ENCODE measurements at places on chromosomes 13 and 19.

DNA sequence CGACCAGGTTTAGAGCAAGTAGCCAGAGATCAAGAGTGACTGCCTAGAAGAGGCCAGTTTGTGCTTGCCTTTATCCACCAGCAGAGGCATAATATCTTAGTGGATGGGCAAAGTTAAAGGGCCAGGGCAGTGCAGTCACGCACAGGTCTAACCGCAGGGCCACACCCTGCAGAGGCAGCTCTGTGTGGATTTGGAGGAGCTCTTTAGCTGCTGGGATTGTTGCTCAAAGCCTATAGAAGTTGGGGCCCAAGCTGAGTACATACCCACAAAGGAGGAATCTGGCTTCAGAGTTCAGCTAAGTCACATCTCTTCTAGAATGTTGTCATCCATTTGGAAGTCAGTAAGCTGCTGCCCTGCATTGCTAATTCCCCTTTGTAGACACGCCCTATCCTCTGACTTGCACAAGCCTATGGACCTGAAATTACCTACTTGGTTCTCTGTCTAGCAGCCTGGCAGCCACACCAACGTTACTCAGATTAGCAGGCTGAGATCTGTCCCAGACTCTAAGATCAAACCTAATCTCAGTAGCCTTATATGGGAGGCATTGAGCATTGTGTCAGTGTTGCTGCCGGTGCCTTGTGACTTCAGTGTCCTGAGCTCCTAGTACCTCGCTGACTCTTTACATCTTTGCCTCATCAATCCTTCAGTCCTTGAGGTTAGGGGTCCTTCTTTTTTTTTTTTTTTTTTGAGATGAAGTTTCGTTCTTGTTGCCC is 102.9 kb upstream of the STARD13 start:
- peak; percentile 58 for DNase-seq

- DNase-seq: no peak
Measured at GRCh38 chr19:41563854-41564514, 12.0 kb upstream of the CEACAM21 start.

DNA sequence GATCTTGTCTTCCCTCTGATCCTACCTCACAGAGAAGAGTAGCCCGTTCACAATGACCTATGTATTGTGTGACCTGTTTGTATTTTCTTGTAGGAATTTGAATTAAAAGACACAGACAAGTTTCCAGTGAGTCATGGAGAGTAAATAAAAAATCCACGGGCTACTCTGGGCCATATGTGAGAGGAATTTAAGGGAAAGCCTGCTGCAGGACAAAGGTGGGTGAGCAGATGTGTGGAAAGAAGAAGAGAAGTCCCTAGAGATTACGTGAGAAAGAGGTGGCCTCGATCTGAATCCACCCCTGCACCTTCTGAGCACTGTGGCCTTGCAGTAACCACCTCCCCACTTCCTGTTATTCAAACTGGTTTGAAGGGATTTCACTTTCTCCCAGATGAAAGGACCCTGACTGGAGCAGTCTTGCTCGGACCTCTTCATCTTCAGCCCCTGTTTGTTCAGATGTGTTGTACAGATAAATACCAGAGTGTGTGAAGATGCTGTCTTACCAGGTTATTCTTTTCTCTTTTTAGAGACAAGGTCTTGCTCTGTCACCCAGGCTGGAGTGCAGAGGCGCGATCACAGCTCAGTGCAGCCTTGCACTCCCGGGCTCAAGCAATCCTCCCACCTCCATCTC is 205.4 kb downstream of the PDS5B start:
- peak; percentile 16 for DNase-seq

DNA sequence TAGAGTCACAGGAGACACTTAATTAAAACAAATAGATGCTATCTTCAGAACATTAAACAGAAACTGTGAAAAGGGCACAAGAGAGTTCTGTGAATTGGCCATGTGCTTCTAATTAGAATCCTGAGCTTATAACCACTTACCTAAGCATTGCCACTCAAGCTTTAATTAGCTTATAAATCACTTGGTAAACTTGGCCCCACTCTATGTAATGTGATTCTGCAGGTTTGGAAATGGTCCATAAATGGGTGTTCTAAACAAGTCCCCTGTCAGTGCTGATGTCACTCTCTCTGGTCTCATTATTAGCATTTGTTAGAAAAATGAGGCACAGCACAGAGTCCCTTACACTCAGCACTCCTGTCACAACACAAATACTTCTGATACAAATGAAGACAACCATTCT is 18.0 kb downstream of the ZNF91 start:
- no peak for DNase-seq

DNA sequence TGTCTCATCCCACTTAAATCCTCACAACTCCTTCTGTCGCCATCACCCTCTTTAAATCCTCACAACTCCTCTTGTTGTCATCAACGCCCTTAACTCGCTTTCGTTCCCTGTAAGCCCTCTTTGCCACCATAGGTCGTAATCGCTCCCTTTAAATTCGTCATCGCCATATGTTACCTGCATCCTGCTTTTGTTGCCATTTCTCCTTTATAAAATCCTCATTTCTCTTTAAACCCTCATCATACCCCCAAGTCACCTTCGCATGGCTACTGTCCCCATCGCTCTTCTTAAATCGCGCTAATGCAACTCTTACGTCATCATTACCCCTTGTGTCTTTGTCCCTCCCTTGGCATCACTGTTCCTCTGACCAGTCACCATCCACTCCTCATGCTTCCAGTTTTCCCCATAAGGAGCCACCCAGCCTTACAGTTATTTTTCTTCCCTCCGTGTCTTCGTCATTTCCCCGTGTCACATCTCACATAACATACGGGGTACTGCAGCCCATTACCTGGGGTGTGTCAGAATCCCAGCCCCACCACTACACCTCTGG is 539 bp downstream of the PLD3 start:
- peak; percentile 72 for DNase-seq

- DNase-seq: no peak
Measured at GRCh38 chr13:71124230-71124629, 742.8 kb downstream of the DACH1 start.

All from OCI-M1 (cell line).